ENCODE measurements at places on chromosomes 12 and 14.

- DNase-seq, result peak; percentile 66
Measured at GRCh38 chr12:49777800-49778748, 36.7 kb downstream of the TMBIM6 start.

- no peak for DNase-seq
Measured at GRCh38 chr12:104966677-104967076, 8.6 kb upstream of the SLC41A2 start.

DNA sequence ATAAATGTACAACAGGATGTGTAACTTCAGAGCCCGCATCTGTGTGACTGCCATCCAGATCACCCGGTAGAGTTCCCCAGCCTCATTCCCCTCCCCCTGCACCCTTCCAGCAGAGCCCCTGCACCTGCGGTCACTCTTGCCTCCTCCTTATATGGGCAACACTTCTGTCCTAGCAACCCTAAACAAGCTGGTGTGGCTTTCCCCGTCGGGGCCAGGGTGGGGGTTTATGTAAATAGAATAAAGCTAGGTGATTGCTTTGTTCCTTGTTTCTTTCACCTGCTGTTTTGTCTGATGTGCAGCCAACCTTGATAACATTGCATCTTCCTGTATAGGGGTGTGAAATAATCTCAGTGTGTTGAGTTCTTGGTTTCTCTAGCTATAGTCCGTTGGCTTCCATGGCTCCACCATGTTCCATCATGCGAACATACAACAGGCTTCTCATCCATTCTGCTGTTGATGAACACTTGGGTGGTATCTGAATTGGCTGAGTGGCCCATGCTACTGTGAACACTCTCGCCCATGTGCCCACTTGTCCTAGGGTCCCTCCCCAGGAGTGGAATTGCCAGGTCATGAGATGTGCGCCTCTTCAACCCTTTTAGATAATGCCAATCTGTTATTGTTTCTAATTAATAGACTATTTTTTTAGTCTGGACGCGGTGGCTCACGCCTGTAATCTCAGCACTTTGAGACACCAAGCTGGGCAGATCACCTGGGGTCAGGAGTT lies 102.2 kb downstream of the KIF26A start:
- DNase-seq, result no peak

GRCh38 chr12:119593578-119594398 lies at the start of gene TMEM233:
Gene TMEM233, plus strand, starts transcription at chr12:119593774. Its CDS starts 75 bp downstream, at chr12:119593849.
- no peak for DNase-seq

- no peak for DNase-seq
Measured at GRCh38 chr14:23060536-23061260, 3.4 kb upstream of the CDH24 start.

GRCh38 chr14:71121711-71122110 lies 214.5 kb downstream of the PCNX1 start:
- no peak for DNase-seq

GRCh38 chr14:26344596-26344995 lies 253.2 kb downstream of the NOVA1 start:
- no peak for DNase-seq

- no peak for DNase-seq
Measured at GRCh38 chr12:31478425-31478824, 112.5 kb downstream of the DENND5B start.

- DNase-seq, result no peak
Measured at GRCh38 chr14:104799244-104800014, 1.5 kb upstream of the ZBTB42 start.

- no peak for DNase-seq
Measured at GRCh38 chr14:75025876-75026275, 23.2 kb downstream of the EIF2B2 start.

- DNase-seq, result no peak
Measured at GRCh38 chr12:124844411-124845397, 19.0 kb downstream of the SCARB1 start.

GRCh38 chr14:95870772-95871171 lies 5.9 kb upstream of the TUNAR start:
- DNase-seq, result no peak

- no peak for DNase-seq
Measured at GRCh38 chr12:119365451-119365850, 30.9 kb downstream of the CCDC60 start.

- no peak for DNase-seq
Measured at GRCh38 chr12:72738811-72739210, 466.6 kb downstream of the TRHDE start.

GRCh38 chr14:51244591-51244990 lies 4.5 kb downstream of the TMX1 start:
- no peak for DNase-seq

DNA sequence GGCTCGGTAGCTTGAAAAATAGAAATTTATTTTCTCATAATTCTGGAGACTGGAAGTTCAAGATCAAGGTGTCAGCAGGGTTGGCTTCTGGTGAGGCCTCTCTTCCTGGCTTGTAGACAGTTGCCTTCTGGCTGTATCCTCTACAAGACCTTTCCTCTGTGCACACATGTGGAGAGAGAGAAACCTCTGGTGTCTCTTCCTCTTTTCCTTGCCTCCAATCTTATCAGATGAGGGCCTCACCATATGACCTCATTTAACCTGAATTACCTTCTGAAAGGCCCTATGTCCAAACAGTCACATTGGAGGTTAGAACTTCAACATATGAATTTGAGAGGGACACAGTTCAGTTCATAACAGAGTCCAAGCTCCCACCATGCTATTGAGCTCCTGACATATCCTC lies 166.4 kb downstream of the TTC8 start:
- no peak for DNase-seq

DNA sequence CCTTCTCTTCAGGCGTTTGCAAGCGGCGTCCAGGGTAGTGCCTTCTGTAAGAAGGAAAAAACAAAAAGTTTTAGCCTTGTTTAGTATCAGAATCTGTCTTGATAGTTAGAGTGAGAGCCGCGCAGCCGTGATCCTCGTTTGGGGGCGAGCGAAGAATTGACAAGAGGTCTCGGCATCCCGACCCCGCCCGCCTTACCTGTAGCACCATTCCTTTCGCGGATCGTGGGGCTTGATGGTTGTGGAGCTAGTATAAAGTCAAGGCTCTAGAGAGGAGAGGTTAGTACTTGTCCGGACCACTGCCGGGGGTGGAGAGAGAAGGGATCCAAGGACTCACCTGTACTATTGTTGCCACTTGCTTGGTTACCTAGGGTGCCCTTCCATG lies 494 bp downstream of the TMTC3 start:
- DNase-seq, result peak; percentile 3

DNA sequence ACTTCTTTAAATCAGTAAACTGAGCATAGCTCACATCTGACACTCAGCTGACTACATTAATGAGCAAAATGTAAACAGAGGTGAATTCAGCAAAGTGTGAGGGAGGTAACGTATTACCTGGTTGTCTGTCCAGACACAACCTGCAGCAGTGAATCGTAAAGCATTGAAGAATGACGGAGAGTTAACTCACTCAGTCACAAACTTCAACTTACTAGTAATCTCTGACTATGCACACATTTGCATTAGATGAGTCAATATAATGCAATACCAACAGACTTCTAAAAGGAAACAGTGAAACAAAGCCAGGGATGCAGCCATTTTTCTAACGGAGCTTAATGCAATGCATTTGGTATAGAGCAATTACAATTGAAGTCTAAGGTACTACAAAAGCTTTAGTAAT lies 40.0 kb downstream of the STX2 start:
- no peak for DNase-seq

DNA sequence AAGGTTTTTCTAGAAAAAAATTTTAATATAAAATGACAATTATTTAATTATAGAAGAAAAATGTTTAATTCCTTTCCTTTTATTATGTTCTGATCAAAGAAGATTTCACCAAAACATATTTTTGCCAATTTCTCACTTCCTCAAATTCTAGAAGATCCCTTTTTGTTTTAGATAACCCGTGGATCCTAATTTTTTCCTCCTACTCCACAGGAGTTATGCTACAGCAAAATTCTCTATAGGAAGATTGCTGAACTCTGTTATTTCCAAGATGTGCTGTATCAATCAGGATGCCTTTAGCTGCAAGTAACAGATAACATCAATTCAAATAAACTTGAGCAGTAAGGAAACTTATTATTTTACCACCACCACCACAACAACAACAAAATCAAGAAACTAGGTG lies 3.8 kb upstream of the SNX6 start:
- DNase-seq, result no peak

- no peak for DNase-seq
Measured at GRCh38 chr12:131209082-131210070, 255.7 kb downstream of the ADGRD1 start.

GRCh38 chr14:104935955-104936354 lies 11.3 kb downstream of the PLD4 start:
- no peak for DNase-seq

GRCh38 chr14:102013669-102014200 lies 49.4 kb downstream of the DYNC1H1 start:
- no peak for DNase-seq
